ENCODE measurements at places on chromosomes 16 and 17. TPM values are rescaled to one million over a fixed set of nuclear protein-coding genes. Genes with fewer than 3 reads are reported as not detected.

TLCD2 gene
- 2.9 TPM for total RNA-seq

NHLRC4 gene
- 0.33 TPM for total RNA-seq

SPIRE2 gene
- total RNA-seq = 10.2 TPM

TMC8 gene
- under 0.01 TPM for total RNA-seq

CDH8 gene
- total RNA-seq = not detected

NOG gene
- 168 TPM for total RNA-seq

TMIGD1 gene
- total RNA-seq = not detected
